GM04504 (cell line): ENCODE measurements at places on chromosomes 4 and X.

DNA sequence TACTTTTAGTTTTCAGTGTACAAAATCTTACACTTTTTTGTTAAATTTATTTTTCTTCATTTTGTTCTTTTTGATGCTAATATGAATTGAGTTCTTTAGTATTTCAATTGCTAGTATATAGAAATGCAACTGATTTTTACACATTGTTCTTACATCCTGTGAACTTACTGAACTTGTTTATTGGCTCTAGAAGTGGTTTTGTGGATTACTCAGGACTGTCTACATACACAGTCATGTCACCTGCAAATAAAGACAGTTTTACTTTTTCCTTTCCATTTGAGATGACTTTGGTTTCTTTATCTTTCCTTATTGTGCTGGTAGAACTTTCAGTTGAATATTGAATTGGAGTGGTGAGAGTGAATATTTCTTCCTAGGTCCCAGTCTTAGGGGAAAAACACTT is 40.8 kb upstream of the ANXA10 start:
- DNase-seq = no peak

DNA sequence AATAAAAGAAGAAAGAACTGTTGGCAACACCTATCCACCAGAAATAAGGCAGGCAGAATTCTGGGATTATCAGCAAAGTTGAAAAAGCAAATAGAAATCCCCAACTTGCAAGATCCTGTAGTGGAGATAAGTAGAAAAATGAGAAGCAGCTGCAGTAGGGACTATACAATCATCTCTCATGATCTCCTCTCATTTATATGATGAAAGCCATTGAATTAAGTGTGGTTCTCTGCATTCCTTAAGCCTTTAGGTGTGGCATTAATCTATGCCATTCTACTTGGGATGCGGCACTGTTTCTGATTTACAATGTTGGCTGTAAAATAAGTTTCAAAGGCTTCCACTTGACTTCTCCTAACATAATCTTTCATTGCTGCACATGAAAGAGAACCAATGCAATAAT is 869.8 kb downstream of the TRAM1L1 start:
- no peak for DNase-seq

GRCh38 chr4:1682860-1683259 is 1.3 kb downstream of the FAM53A start:
- no peak for DNase-seq

- DNase-seq = no peak
Measured at GRCh38 chr4:178081176-178081575, 638.9 kb upstream of the AGA start.
